ENCODE measurements at places on chromosomes 16 and 17.

- DNase-seq, result no peak
Observed at GRCh38 chr16:86075488-86075785, 176.5 kb downstream of the IRF8 start.

DNA sequence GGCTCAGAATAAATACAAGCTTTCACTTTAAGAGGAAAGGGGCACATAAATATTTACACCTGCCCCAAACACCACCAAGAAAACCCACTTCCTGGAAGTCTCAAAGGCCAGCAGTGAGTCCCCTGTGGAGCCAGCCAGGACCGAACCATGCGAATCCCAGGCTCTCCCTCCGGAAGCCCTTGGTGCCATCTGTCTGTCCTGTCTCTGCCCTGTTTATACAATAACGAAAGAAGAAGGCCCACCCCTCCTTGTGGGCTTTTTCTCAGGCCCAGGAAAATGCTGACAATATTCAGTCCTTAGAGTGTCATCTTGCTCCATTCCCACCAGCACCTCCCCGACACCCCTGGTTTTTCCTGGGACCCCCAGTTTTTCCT, 3.6 kb upstream of the SLC6A4 start:
- DNase-seq, result no peak

DNA sequence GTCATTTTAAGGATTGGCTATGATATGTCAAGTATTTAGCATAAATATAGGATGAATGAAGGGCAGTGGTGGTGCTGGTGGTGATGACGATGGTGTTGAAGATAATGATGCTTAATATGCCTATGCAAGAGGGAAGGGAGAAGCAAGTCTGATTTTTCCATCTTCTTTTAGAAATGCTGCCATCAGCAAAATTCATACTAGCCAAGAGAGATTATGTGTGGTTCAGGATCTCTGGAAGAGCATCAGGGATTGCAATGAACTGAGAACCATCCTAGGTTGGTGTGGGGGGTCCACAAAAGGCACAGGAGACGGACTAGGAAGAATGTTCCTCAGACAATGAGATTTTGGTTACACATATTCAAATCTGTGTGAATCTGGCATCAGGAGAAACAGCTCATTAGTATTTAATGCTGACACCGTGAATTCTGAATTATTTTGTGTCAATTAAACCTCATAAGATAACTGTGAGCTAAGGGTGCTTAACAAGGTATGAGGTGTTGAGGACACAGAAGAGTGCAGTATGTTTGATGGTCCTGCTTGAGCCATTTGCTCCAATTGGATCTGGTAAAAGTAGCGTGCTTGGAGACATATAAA, 1120.8 kb upstream of the GOT2 start:
- no peak for DNase-seq

- DNase-seq, result no peak
Observed at GRCh38 chr16:9264067-9264466, 172.6 kb downstream of the HAPSTR1 start.

- no peak for DNase-seq
Observed at GRCh38 chr16:66408163-66409048, 18.7 kb upstream of the BEAN1 start.

All from NCI-H345 (cell line).